Brain pericyte (primary cell): ENCODE measurements at places on chromosomes 13 and 19.

DNA sequence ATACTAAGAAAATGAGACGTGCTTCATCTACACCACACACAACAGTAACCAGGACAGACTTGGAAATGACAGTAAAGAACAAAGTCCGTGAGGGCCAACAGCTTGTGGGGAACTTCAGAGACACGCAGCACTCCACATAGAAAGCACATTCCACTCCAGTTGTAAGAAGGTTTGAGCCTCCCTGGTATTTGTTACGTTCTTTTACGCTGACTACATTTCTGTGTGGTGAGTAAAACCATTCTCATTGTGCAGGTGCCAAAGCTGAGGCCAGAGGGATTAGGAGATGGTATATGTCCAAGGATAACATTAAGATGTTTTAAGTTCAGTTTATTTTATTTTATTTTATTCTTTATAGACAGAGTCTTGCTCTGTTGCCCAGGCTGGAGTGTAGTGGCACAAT lies 1189.9 kb downstream of the UQCRFS1 start:
- DNase-seq: no peak

DNA sequence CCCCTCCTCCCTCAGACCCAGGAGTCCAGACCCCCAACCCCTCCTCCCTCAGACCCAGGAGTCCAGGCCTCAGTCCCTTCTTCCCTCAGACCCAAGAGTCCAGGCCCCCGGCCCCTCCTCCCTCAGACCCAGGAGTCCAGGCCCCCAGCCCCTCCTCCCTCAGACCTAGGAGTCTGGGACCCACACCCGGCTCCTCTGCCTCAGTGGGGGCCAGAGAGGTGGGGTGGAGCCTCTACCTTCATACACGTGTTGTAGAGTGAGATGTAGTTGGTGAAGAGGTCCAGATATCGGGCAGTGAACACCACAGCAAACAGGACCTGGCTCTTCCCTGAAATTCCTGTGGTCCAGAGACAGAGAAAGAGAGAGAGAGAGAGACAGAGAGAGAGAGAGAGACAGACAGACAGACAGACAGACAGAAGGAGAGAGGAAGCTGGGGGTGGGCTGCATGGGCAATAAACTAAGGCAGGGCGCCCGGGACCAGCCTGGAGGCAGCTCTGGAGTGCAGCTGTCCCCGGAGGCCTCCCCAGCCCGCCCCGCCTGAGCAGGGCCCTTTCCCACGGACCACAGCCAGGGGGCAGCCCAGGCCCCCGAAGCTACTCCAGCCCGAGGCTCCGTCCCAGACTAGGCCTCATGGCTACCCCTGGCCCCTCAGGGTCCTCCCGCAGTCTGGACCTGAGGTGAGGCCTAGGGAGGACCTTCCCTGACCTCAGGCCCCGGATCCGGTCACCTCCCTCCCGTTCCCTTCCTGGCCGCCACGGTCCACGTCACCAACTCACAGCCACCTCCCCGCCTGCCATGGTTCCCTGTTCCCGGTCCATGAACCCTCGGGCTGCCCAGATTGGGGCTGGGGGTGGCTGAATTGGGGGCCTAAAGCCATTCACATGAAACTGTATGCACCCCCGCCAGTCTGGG lies 907 bp downstream of the KDELR1 start:
- peak; percentile 40 for DNase-seq

DNA sequence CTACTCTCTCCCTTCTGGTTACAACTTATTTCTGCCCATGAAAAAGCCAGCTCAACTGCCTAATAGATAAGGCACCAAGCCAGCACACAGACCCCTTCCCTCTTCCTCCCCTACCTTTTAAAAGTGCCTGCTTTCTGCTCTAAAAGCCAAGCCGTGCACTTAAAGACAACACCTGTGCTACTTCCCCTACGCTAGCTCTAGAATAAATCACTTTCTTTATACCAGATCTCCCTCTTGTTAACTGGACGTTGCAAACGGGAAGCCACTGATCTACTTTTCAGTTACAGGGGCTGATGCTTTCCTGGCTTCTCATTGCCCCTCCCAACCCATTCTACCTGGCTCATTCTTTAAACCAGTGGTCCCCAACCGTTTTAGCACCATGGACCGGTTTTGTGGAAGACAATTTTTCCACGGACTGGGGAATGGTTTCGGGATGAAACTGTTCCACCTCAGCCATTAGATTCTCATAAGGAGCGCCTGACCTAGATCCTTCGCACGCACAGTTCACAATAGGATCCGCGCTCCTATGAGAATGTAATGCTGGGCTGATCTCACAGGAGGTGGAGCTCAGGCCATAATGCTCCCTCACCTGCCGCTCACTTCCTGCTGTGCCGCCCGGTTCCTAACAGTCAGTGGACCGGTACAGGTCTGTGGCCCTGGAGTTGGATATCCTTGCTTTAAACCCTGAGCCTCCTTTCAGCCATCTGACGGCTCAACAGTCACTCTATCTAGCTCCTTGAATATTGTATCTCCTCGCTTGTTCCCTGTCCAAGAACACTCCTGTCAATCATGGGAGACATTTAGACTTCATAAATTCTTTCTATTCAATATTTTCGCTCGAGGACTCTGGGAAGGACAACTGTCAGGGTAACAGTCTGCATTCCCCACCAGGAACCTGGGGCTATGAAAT lies 841 bp upstream of the ZNF223 start:
- DNase-seq: no peak

- DNase-seq: no peak
These were observed 107.8 kb downstream of the EDNRB start for GRCh38 chr13:77810878-77811277.

DNA sequence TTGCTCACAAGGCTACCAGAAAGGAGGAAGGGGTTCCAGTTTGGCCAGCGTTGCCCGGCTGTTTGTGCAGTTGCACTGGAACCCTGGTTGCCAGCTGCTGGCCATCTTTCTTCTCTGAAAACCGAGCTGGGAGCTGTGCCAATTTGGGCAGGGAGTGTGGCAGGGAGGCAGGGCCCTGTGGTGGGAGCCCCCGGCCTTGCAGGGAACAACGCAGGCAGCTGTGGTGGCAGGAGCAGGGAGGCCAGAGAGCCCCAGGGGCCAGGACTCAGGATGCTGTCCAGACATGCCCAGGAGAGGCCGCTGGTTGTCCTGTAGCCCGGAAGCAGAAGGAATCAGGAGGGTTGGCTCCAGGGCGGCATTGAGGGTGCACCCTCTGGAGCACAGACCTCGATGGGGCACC lies 4.8 kb downstream of the KMT5C start:
- DNase-seq: no peak

GRCh38 chr13:40993987-40994386 lies 25.1 kb downstream of the ELF1 start:
- no peak for DNase-seq

DNA sequence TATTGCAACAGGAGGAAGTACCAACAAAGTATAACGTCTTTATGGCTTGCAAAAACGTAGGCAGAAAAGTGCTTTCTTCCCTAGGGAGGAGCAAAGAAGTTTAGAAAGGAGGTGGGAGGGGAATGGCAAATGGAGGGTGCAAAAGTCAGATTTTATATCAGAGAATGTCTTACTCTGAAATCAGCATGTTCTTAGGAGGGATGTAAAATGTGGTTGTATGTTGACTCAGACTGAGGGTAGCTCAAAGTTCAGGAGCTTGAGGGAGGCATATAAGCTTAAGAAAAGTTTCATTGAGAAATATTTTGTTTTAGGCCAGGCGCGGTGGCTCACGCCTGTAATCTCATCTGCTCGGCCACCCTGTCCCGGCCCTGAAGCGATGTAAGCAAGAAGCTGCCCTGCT lies 1.7 kb downstream of the ZNF90 start:
- no peak for DNase-seq

- no peak for DNase-seq
These were observed 311.4 kb upstream of the MAB21L1 start for GRCh38 chr13:35787937-35788336.

GRCh38 chr19:57812226-57812625 lies 2.5 kb downstream of the ZNF552 start:
- DNase-seq: no peak

DNA sequence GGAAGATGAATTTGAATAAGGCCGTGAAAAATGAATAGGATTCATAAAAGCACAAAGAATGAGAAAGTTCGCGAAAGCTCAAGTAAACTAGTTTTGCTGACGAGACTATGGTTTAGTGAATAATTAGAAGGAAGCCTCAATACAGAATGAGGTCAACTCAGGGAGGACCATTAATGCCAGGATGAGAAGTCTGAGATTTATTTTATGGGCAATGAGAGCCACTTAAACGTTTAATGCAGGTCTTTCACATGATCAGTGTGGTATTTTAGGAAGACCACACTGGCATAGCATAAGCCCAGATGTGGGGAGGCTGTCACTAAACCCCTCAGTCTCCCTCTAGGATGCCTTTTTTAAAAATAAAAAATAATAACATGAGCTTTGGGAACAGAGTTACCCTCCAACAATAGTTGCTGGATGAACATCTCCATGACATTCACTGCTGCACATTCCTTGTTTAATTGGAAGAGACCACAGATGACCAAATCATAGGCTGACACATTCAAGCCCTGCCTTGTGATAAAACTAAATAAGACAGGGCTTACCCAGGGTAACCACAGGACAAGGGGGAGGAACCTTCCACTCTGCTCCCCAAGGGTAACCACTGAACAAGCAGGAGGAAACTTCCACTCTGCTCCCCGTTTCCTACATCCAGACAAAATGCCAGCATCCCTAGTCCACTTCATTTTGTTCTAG lies 43.6 kb upstream of the LSM14A start:
- DNase-seq: no peak

DNA sequence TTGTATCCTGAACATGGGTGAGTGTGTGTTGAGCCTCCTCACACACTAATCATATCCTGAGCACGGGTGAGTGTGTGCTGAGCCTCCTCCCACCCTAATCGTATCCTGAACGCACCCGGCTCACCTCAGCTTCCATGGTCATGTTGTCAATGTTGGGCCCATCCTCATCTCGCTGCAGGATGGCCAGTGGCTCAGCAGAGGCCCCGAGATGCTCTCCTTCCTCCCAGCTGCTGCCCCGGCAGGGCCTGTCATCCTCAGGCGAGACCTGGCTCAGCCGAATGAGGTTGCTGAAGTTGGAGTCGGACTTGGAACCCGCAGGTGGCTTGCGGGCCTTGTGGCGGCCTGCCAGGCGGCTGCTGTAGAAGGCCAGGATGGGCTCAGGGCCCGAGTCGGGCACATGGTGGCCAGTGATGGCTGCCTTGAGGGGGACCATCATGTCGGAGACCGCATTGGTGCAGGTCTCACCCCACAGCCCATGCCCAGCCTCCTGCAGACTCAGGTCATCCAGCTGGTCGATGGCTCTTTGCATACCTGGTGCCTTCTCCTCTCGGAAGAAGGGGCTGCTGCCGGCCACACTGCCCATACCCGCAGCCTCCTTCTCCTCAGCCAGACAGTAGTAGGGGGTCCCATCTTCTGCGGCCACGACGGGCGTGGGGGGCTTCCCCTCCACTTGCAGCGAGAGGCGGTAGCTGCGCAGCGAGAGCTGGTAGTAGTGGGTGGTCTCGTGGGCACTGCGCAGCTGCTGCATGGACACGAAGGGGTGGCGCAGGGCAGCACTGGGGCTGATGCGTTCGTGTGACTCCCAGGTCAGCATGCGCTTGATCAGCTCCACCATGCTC lies 9.6 kb downstream of the HIPK4 start:
- no peak for DNase-seq

GRCh38 chr19:11692127-11692790 lies 46.5 kb downstream of the ZNF823 start:
- no peak for DNase-seq

GRCh38 chr13:111911754-111912452 lies 155.0 kb upstream of the SOX1 start:
- DNase-seq: no peak

- no peak for DNase-seq
These were observed 594 bp downstream of the URI1 start for GRCh38 chr19:29942404-29943261.

- DNase-seq: peak; percentile 53
These were observed 4.0 kb downstream of the PIK3R2 start for GRCh38 chr19:18156841-18157464.

DNA sequence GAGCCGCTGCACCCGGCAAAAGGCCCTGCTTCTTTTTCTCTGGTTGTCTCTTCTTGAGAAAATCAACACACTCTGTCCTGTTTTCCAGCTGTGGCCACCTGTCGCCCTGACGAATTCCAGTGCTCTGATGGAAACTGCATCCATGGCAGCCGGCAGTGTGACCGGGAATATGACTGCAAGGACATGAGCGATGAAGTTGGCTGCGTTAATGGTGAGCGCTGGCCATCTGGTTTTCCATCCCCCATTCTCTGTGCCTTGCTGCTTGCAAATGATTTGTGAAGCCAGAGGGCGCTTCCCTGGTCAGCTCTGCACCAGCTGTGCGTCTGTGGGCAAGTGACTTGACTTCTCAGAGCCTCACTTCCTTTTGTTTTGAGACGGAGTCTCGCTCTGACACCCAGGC lies 17.2 kb downstream of the LDLR start:
- no peak for DNase-seq

DNA sequence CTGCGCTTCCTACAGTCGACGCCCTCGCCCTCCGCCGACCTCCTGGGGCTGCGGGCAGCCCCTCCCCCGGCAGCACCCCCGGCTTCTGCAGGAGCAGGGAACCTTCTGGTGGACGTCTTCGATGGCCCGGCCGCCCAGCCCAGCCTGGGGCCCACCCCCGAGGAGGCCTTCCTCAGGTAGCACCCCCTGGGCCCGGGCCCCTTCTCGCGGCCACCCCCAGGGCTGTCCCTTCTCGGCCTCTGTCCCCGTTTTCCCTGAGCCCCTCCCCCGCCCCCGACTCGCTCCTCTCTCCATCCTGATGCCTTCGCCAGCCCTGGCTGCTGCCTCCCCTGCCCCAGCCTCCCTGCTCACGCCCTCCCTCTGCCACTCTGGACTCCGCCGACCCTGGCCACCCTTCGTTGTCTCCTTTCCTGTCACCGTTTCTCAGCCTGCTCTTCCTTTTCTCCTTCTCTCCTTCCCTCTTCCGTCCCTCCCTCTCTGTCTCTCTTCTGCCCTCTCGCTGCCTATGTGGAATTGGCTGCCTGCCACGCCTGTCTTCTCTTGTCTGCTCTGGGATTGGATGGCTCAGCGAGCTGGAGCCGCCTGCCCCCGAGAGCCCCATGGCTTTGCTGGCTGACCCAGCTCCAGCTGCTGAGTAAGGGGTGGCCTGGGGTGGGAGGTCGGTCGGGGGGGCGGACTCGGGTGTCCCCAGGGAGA lies 11.0 kb downstream of the FUZ start:
- peak; percentile 61 for DNase-seq

GRCh38 chr13:107788464-107789165 lies 426.7 kb downstream of the LIG4 start:
- no peak for DNase-seq

GRCh38 chr13:84272877-84273562 lies 390.7 kb upstream of the SLITRK1 start:
- DNase-seq: no peak

GRCh38 chr19:13163609-13164342 lies 13.6 kb downstream of the IER2 start:
- DNase-seq: no peak

- DNase-seq: no peak
These were observed 1.0 kb upstream of the ETHE1 start for GRCh38 chr19:43527860-43528622.
